Glutamatergic neuron (in vitro differentiated cells): ENCODE measurements at places on chromosomes 2 and 18. TPM values are rescaled to one million over a fixed set of nuclear protein-coding genes. Genes with fewer than 3 reads are reported as not detected.

The PDCD1 gene
- not detected for total RNA-seq

GRCh38 chr2:74745766-74746165 is 88.2 kb upstream of the HK2 start:
- DNase-seq = no peak
- H3K27me3 ChIP-seq = peaks cover 2% of the 10 kb centered on the region
- H3K36me3 ChIP-seq = no peaks in the 10 kb centered on the region
- H3K4me1 ChIP-seq = peaks cover 24% of the 10 kb centered on the region
- H3K27ac ChIP-seq = no peak overlapping the region

GRCh38 chr2:114550895-114551793 is 108.7 kb downstream of the DPP10 start:
- peak; percentile 63 for DNase-seq
- no peaks in the 10 kb centered on the region for H3K36me3 ChIP-seq
- H3K27ac ChIP-seq = no peak overlapping the region
- no peaks in the 10 kb centered on the region for H3K27me3 ChIP-seq
- no peaks in the 10 kb centered on the region for H3K4me1 ChIP-seq

DNA sequence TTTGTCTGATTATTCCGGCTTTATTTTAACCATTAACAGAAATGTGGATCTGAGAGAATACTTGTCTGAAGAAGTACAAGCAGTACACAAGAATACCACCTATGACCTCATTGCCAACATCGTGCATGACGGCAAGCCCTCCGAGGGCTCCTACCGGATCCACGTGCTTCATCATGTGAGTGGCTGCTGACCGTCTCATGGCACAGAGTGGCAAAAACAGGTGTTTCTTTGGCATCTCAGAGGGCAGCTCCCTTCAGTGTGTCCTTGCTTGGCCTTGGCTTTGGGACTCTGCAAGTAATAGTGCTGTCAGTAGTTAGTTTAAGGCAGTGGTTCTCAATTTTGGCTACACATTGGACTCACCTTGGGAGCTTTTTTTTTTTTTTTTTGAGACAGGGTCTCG is 23.1 kb downstream of the SFTPB start:
- H3K27me3 ChIP-seq = no peaks in the 10 kb centered on the region
- no peak overlapping the region for H3K27ac ChIP-seq
- no peak overlapping the region for H3K4me3 ChIP-seq

GRCh38 chr2:190354003-190354690 is 10.8 kb downstream of the INPP1 start:
- peak overlapping the region; percentile 60 for H3K4me3 ChIP-seq
- H3K27ac ChIP-seq = peak overlapping the region; percentile 99
- H3K4me1 ChIP-seq = peaks cover 45% of the 10 kb centered on the region
- H3K27me3 ChIP-seq = peaks cover 8% of the 10 kb centered on the region

- H3K4me3 ChIP-seq = no peak overlapping the region
- DNase-seq = no peak
- no peaks in the 10 kb centered on the region for H3K4me1 ChIP-seq
- H3K36me3 ChIP-seq = no peaks in the 10 kb centered on the region
These were observed 56.6 kb downstream of the ACOXL start for GRCh38 chr2:110788976-110789375.

GRCh38 chr18:76857476-76857875 is 35.1 kb downstream of the ZNF236 start:
- H3K36me3 ChIP-seq = peaks cover 5% of the 10 kb centered on the region
- peaks cover 3% of the 10 kb centered on the region for H3K27me3 ChIP-seq
- peaks cover 6% of the 10 kb centered on the region for H3K4me1 ChIP-seq
- no peak overlapping the region for H3K27ac ChIP-seq

- peaks cover 28% of the 10 kb centered on the region for H3K36me3 ChIP-seq
- H3K27ac ChIP-seq = peak overlapping the region; percentile 37
- H3K27me3 ChIP-seq = peaks cover 42% of the 10 kb centered on the region
These were observed 228.7 kb downstream of the ATAD2B start for GRCh38 chr2:23698116-23698693.
